ENCODE measurements at places on chromosomes 12 and 14.

- DNase-seq, result no peak
Observed at GRCh38 chr14:93657875-93658274, 130.4 kb downstream of the PRIMA1 start.

GRCh38 chr14:104224131-104224505, 85.7 kb downstream of the KIF26A start:
- no peak for DNase-seq

GRCh38 chr12:100382338-100382737, 25.5 kb downstream of the SLC17A8 start:
- no peak for DNase-seq

DNA sequence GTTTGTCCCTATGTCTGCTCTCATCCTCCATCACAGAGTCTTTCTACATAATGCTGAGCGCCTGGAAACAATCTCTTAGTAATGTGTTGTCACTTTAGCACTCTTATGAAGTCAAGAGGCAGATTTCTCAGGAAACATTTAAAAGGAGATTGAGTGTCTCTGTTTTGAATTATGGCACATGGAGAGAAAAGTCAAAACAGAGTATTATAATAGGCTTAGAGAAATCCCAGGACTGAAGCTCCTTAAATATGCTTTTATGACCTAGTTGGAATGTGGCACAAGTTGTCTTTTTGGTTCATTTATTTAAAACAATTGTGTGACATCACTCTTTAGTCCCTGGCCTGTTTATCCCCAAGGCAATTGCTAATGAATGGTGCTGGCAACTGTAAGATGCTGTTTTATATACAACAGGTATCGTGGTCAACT, 117.8 kb upstream of the HIF1A start:
- DNase-seq, result no peak

DNA sequence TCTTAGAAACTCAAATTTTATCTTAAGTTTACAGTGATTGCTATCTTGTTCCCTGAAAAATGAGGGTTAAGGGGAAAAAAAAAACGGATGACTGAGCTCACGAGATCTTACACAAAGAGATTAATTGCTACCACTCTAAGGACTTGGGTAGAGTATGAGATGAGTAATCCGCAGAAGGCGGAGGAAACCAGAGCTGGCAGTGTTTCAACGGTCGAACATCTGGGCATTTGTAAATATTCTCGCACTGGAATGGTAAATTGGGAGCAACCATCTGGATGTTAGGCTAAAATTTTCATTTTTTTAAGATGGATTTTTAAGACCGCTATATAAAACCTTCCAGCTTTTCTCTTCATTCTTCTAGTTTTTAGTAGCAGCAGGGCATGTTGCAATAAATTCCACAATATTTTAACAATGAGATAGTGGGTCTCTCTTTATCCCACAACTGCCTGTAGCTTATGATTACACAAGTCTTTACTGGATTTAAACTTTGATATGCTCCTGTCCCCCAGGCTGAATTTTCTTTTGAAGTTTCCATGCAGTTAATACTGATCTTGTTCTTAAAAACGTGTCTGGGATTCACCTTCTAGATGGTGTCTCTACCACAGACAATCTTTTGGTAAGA, 1324.1 kb downstream of the AACS start:
- DNase-seq, result no peak

- no peak for DNase-seq
Observed at GRCh38 chr14:72478471-72478893, 415.4 kb downstream of the DPF3 start.

DNA sequence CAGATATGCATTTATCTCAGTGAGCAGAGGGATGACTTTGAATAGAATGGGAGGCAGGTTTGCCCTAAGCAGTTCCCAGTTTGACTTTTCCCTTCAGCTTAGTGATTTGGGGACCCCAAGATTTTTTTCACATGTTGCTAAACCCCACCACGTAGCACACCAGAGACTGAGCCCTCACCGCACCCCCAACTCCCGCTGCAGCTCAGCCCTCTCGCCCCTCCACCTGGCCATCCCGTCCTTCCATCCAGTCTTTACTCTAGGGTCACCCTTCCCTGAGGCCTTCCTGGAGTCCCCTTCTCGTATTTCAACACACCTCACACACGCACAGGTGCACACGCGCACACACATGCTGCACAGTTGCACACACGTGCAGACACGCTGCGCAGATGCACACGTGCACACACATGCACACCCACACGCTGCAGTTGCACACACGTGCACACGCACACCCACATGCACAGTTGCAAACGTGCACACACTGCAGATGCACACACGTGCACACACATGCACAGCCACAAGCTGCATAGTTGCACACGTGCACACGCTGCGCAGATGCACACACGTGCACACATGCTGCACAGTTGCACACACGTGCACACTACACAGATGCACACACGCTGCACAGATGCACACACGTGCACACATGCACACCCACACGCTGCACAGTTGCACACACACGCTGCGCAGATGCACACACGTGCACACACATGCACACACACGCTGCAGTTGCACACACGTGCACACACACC, 30.0 kb downstream of the HSP90AA1 start:
- DNase-seq, result no peak

DNA sequence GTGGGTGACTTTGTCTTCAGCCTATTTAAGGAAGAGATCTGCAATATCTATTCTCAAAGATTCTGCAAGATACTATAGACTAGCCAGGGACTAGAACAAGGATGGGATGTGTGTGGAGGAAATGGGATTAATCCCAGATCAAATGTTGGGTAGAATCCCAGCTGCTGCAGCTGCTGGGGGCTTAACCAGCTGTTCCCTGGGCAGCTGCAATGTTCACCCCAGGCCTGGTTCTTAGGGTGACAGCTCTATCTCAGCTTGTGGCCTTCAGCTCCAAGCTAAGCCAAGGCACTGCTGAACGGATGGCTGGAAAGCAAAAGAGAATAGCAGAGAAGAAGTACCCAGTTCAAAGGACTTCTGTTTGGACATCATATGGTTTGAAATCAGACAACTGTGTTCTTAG, 10.0 kb upstream of the RHEBL1 start:
- DNase-seq, result no peak

All from stimulated activated naive CD8-positive, alpha-beta T cell treated with anti-CD3 and anti-CD28 coated beads, Interleukin-15, Interleukin-2, amounts not matched to agents 100 U/mL and 50 U/mL, for 24 hours (primary cell).